ENCODE measurements at places on chromosomes 3 and 15.

DNA sequence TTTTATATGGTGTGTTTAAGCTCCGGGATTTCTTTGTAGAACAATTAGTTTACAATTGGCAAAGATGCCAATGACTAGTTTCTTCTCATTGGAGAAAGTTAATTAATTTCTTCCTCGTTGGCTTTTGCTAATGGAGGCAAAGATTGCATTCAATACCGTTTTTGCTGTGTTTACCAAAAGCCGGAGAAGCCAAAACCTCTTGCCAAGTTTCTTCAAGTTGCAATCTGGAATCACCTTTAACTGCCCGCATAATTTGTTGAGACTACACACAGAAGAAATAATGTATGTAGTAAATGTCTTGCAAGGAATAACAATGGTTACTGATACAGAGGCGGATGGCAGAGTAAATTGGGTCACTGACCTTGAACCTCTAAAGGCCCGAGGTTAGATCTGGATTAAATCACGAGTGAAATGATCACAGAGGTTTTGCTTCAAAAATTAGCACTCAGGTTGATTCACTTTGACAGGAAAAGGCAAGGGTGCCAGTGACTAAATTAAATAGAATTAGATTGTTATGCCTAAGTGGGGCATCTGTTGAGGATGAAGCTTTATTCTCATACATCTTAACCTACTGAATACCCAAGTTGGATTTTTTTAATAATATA lies 732.1 kb upstream of the NR2F2 start:
- H3K27ac ChIP-seq: no peak overlapping the region
- H3K4me1 ChIP-seq: no peaks in the 10 kb centered on the region
- no peak for DNase-seq
- H3K4me3 ChIP-seq: no peak overlapping the region

DNA sequence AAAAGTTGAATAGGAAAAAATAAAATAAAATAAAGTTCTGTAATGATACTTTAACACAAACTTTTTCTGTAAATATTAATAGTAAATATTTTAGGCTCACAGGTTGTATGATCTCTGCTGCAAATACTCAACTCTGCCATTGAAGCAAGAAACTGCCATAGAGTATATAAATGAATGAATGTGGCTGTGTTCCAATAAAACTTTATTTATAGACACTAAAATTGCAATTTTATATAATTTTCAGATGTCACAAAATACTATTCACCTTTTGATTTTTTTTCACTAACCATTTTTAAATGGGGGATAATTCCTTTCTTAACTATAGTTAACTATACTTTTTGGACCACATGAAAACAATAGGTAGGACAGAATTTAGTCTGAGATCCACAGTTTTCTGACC lies 16.0 kb downstream of the EIF1B start:
- no peak overlapping the region for H3K4me3 ChIP-seq
- no peak for DNase-seq
- H3K27me3 ChIP-seq: no peaks in the 10 kb centered on the region
- no peak overlapping the region for H3K27ac ChIP-seq

- H3K4me1 ChIP-seq: no peaks in the 10 kb centered on the region
- H3K4me3 ChIP-seq: no peak overlapping the region
- H3K27me3 ChIP-seq: no peaks in the 10 kb centered on the region
Observed at GRCh38 chr3:5428607-5429516, 241.4 kb downstream of the EDEM1 start.

DNA sequence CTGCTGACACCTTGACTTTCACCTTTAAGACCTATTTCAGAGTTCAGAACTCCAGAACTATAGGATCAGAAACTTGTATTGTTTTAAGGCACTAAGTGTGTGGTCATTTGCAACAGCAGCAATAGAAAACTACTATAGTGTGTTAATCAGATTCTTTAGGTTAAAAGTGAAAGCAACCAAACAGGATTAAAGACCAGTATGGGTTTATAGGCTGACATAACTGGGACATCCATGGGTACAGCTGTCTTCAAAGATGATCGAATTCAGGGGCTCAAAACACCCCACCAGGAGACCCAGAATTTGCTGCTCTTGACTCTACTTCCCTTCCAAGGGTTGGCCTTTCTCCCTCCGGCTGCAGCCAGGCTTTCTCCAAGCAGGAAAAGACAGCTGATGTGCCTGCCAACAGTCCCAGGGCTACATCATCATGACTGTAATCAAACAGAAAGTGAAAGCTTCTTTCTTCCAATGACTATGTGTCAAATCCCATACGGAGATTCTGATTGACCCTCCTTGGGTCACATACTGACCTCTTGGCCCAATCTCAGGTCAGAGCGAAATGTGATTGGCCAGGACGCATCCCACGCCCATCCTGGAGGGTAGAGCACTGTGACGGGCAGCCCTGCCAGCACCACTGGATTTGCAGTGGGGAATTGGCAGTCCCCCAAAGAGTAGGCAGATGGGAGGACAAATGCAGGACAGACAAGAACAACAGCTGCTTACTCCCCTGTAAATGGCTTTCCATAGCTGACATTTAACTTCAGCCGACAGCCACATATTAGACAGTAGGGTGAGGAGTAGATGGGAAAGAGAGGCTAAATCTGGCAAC lies 51.4 kb upstream of the RNF7 start:
- peaks cover 9% of the 10 kb centered on the region for H3K4me1 ChIP-seq
- peak; percentile 68 for DNase-seq
- no peaks in the 10 kb centered on the region for H3K27me3 ChIP-seq
- H3K4me3 ChIP-seq: no peak overlapping the region
- peak overlapping the region; percentile 67 for H3K27ac ChIP-seq

Measured in left lung (tissue), 14 donors.